ENCODE measurements at places on chromosomes 7 and 10.

GRCh38 chr10:65341323-65341925 lies 1584.4 kb upstream of the LRRTM3 start:
- peak; percentile 65 for DNase-seq

- no peak for DNase-seq
Observed at GRCh38 chr10:43623351-43623750, 17.1 kb downstream of the ZNF485 start.

DNA sequence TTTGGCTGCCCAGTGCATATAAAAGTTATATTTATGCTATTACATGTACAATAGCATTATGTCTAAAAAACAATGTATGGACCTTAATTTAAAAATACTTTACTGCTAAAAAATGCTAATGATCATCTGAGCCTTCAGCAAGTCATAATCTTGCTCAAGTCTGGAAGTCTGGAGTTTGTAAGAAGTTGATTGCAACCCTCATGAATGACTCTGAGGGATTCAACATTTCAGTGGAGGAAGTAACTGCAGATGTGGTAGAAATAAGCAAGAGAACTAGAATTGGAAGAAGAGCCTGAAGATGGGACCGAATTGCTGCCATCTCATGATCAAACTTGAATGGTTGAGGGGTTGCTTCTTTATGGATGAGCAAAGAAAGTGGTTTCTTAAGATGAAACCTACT lies 13.0 kb upstream of the ADAMTS14 start:
- DNase-seq, result no peak

DNA sequence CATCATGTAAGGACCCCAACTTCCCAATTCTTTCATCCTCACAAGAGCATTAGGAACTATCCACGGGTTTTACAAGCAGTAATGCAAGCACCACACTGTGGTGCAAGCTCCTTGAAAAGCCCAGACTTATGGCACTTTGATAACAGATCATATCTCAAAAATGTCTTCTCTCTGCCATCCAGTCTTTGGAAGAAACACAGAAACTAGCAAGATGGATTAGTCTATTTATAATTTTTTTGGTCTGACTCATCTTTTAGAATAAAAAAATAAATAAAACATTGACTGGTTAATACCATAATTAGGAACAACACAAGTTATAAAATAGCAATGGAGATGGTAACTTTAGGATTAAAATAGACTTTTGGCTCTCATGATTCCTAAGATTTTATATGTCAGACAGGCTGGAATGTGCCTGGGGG lies 49.0 kb upstream of the CALD1 start:
- peak; percentile 78 for DNase-seq
